ENCODE measurements at places on chromosomes 7 and 10.
A peak's percentile ranks its signal among the peaks of the same experiment; 100 is the strongest.

GRCh38 chr7:25830215-25830614, 321.8 kb upstream of the NFE2L3 start:
- no peak for DNase-seq

DNA sequence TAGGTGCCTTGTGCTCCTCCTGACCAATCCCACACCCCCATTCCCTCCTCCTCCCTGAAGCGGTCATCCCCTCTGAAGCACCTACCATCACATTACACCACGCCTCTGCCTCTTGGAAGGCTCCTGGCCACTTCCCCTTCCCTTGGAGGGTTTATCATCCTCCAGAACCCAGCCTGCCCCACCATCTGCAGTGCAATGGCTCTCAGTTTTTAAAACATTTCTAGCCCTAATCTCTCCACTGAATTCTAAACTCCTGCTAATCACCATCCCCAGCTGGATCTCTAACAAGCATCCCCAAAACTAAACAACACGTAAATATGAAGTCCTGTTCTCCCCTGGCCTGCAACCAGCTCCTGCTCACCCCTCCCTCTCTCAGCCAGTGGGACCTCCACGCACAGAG, 70.6 kb downstream of the PIP4K2A start:
- no peak for DNase-seq

DNA sequence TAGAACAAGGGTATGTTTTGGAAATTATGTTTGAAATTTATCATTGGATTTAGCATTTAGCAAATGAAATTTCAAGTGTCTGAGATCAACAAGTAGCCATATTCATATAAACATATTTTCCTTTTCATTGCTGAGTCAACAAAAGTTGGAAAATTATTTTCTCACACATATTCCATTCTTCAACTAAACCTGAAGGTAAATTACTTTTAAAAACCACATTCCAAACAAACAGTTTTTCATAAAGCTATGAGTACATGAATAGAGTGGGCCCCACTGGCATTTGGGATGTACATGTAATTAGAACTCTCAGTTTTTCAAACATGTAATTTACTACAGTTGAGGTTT, 178.3 kb upstream of the MKLN1 start:
- DNase-seq: no peak

DNA sequence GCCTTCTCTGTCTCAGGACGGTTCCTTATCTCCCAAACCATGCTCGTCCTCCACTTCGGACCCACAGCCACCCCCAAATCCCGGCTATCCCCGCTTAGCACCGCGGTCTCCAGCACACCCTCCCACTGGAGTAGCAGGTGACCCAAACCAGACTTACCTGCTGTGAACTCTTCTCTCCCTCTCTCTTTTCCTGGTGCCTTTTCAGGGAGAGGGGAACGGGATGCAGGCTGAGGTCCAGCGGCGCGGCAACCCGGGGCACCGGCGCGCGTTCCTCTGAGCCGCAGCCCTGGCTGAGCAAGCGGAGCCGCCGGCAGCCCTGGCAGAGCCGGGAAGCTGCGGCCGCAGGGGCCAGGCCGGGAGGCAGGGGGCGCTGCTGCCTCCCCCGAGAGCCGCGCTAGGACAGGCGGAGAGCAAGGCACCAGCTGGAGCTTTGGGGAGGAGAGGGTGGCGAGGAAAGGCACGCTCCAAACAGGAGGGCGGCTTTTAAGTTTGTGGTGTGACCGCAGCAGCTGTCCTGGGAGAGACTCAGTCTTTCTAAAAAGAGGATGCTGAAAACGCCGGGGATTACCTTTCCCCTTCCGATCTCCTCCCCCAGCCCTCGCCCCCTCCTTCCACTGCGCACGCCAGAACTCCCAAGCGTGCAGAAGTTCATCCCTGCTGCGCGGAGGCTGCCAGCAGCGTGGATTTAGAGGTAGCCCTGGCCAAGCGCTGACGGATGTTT, at the start of gene SEMA3D:
Gene SEMA3D (minus strand): TSS at position 536 of the 721 bp plus-strand sequence. CDS start 65,165 bp downstream, outside the sequence.
- no peak for DNase-seq

DNA sequence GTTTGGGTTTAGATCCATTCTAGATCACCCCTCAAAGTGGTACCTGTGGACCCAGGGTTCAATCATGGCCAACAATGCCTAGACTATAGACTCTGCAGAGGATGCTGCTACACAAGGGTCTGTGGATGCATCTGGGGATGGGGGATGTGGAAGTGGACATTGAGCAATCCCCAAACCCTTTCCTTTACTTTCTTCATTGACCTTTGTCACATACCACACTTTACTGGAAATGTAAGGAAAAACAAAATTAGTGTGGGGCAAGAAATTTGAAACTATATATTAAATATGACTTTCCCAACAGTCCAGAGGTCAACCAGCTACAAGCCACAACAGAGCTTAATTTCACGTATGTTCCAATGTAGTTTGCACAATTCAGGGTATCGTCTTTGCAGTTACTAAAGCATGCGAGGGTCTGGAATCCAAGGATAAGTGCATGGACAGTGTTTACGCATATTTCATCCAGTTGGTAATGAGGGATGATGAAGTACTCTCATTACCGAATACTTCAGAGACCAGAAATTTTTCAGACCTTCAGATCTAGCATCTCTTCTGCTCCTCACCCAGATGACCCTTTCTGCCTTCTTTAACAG, 33.3 kb upstream of the CASD1 start:
- no peak for DNase-seq

GRCh38 chr10:22630234-22631174, 83.9 kb downstream of the PIP4K2A start:
- no peak for DNase-seq

GRCh38 chr10:119655566-119656001, 4.4 kb downstream of the BAG3 start:
- peak; percentile 60 for DNase-seq

- no peak for DNase-seq
Measured at GRCh38 chr7:118648002-118648401, 423.5 kb downstream of the ANKRD7 start.

GRCh38 chr7:117737926-117738325, 135.3 kb downstream of the CTTNBP2 start:
- no peak for DNase-seq

DNA sequence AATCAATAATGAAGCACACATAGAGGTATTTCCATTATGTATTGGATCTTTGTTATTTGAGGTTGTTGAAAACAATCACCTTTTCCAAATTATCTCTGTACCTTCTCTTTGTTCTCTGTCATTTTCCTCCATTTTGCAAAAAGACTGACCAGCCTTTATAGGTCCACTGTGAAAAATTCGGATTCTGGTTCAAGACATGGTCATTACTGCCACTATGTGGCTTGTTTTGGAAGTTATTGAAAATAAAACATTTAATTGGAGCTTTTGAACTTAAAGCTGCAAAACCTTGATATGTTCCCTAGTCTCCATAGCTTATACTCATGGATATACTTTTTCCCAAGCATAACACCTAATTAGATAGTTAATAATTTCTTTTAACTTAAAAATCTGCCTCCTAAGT, 1094.4 kb downstream of the NRG3 start:
- DNase-seq: no peak

- no peak for DNase-seq
Measured at GRCh38 chr10:118760265-118760664, 5.5 kb upstream of the CACUL1 start.

- DNase-seq: no peak
Measured at GRCh38 chr10:76721891-76722505, 915.6 kb downstream of the KCNMA1 start.

- DNase-seq: no peak
Measured at GRCh38 chr10:78821052-78821451, 247.7 kb upstream of the ZMIZ1 start.

- no peak for DNase-seq
Measured at GRCh38 chr7:102456327-102456726, 8.3 kb downstream of the ALKBH4 start.

- no peak for DNase-seq
Measured at GRCh38 chr10:131697476-131698128, 203.2 kb upstream of the PPP2R2D start.

DNA sequence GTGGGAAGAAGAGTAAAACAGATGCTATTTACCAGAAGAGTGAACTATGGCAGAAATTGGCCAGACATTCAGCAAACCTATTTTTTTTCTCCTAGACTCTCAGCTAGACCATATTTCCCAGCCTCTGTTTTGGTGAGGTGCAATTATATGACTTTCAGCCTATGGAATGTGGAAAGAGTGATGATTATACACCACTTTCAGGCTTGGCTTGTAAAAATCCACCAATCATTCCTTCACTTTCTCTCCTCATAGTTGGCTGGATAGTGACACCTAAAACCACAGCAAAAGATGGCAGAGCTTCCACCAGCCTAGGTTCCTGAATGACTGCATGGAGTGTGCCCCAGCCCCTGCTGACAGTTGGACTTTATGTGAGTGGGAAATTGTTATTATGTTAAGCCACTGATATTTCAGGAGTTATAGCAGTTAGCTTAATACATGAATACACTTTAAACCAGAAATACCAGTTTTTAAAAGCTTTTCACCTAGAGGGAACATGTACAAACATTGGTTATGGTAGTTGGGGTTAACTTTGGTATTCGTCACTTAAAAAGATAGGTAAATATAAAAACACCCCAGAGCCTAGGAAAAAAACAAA, 19.1 kb upstream of the TNKS2 start:
- DNase-seq: no peak

DNA sequence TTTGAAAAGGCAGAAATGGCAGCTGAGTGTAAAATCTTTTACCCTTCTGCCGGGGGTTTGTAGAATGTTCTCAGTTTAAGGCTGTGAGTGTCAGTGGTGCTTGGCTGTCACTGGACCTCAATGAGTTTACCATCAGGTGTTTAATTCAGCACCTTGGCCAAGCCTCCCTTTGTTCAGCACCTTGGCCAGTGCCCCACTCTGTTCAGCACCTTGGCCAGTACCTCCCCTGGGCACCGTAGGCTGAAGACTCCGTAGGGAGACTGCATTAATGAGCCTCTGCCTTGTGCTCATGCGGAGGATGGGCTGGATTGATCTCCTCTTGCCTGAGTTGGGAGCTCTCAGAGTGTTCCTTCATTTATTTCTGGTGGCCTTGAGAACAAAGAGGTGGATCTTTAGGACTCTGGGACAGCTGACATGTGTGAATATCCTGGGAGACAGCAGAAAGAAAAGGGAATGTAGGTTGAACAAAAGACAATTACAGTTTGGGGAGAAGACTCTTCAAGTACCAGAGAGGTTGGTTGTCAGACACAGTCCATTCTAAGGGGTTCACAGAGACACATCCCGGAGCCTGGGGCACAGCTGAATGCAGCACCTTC, 1.6 kb downstream of the FAM24A start:
- peak; percentile 65 for DNase-seq

- no peak for DNase-seq
Measured at GRCh38 chr10:122287570-122287969, 16.5 kb downstream of the BTBD16 start.

- DNase-seq: no peak
Measured at GRCh38 chr7:983004-983615, at the start of gene CYP2W1. TSS of gene CYP2W1 (plus strand) at chr7:983181. CDS start at chr7:983212, 31 bp downstream.

DNA sequence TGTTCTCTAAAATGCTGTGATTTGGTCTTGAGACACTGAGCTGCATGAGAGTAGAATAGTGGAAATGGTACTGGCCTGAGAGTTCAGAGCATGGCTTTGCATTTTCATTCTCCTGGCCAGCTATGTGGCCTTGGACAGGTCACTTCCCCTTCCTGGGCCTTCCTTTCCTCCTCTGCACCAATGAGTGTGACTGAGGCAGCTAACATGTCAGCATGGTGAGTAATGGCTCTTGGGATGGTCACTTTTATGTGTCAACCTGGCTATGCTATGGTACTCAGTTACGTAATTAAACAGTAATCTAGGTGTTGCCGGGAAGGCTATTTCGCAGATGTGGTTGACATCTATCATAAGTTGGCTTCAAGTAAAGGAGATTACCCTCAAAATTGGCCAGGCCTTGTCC, 109.3 kb downstream of the RTKN2 start:
- DNase-seq: no peak

DNA sequence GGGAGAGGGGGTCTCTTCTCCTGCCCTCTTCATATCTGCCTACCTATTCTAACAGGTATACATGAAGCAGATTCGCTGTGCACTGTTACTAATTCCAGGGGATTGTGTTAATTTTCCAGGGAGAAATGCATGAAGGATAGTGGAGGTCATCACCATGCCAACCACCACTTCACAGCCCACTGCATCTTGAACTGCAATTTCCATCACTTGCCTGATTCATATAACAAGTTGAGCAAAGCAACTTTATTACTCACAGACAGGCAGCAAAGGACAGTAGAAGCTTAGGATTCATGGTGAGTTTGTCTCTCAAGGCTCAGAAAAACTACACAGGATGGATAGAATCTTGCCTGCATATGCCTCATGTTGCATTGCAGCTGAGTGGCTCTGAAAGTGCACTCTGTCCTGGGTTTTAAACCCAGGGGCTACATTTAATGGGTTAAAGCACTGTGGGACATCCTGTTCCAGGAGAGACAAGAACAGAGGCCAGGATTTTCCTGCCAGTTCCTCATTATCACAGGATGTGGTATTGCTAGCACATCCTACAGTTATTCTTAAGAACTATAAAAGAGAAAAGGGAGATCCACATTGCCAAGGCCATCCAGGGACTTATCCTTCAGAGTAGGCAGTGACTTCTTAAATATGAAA, 136.9 kb upstream of the PRSS1 start:
- no peak for DNase-seq

Measured in activated T-cell treated with anti-CD3 and anti-CD28 coated beads, Interleukin-2, amount 50 U/mL, for 1 hour (primary cell).